Amniotic stem cell (primary cell): ENCODE measurements at places on chromosomes 3 and 15.

GRCh38 chr15:62591842-62592838, 427.1 kb upstream of the C2CD4B start:
- DNase-seq = no peak

DNA sequence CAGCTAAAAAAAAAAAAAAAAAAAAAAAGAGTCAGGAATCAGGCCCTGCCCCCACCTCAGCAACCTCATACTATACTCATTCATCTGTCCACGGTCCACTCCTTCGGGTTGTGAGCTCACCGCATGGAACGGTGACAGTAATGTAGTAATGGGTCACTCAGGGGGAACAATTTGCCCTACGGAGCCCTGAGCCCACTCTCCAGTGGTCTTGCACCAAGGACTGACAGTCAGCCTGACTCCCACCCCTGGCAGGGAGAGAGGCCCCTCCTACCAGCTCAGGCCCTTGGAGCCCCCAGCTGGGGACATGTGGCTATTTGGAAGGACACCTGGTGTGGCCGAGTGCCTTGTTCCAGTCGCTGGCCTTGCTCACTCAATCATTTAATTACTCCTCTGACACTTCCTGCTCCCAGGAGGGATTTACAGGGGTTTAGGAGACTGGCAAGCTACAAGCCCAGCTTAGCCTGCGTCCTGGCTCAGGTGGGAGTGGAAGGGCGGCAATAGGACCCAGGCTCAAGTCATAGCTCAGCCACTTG, 19.9 kb upstream of the CACNA2D2 start:
- no peak for DNase-seq

DNA sequence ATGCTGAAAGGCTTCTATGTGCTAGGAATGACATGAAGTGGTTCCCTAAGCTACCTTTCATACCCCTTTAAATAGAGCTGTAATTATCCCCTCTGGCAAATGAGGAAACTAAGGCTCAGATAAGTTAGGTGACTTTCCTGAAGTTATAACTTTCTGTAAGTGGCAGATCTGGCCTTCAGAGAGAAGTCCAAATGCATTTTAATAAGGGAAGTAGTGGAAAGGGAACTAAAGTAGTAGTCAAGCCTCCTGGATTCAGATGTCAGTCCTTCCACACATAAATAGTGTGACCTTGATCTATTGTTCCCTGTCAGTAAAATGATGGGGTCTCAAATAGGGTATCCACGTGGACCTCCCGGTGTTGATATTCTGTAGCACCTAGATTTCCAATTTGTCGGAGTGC, 277.7 kb downstream of the EDEM1 start:
- no peak for DNase-seq

DNA sequence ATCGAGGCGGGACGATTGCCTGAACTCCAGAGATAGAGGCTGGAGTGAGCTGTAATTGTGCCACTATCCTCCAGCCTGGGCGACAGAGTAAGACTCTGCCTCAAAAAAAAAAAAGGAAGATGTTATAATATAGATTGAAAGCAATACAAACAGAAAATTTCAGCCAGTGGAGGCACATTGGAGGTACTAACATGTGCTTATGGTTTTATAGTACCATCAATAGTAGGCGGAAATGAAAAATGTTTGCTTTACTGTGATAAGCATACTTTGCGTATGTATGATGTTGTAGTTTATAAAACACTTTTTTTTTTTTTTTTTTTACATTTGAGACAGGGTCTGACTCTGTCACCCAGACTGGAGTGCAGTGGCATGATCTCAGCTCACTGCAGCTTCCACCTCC, 8.8 kb downstream of the RAD54L2 start:
- DNase-seq = no peak

DNA sequence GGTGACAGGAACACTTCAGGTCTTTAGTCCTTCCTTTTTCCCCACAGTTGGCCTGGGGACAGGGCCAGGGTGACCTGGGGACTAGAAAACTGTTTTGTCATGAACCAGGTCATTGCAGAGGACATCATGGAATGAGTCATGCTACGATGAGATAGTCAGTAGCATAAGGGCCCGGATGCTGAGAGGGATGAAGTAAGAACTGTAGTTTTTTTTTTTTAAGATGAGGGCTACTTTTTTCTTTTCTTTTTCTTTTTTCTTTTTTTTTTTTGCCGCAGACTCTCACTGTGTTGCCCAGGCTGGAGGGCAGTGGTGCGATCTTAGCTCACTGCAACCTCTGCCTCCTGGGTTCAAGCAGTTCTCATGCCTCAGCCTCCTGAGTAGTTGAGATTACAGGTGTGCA, 8.0 kb downstream of the MAP2K5 start:
- DNase-seq = no peak

DNA sequence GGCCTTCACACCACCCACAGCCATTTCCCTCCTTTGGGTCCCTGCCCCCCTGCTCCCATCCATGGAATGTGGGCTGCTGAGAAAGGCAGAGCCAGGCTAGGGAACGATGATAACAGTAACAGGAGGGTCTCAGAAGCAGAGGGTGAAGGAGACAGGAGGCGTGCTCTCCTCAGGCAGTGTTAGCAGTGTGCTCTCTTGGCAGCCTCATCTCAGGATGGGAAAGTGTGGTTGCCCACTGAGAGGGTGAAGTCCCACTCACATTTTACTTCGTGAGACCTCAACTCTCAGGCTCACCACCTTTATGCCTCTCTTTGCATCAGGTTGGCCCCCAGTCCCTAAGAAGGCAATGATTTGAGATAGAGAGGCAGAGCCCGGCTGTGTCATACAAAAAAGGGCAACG, 24.5 kb downstream of the TIGIT start:
- DNase-seq = no peak

GRCh38 chr3:45182915-45183871, 37.0 kb upstream of the CDCP1 start:
- DNase-seq = peak; percentile 12

- no peak for DNase-seq
These were observed 289.5 kb upstream of the TRIM42 start for GRCh38 chr3:140388202-140388922.

GRCh38 chr3:42651248-42652091, 2.0 kb upstream of the ZBTB47 start:
- DNase-seq = peak; percentile 33

DNA sequence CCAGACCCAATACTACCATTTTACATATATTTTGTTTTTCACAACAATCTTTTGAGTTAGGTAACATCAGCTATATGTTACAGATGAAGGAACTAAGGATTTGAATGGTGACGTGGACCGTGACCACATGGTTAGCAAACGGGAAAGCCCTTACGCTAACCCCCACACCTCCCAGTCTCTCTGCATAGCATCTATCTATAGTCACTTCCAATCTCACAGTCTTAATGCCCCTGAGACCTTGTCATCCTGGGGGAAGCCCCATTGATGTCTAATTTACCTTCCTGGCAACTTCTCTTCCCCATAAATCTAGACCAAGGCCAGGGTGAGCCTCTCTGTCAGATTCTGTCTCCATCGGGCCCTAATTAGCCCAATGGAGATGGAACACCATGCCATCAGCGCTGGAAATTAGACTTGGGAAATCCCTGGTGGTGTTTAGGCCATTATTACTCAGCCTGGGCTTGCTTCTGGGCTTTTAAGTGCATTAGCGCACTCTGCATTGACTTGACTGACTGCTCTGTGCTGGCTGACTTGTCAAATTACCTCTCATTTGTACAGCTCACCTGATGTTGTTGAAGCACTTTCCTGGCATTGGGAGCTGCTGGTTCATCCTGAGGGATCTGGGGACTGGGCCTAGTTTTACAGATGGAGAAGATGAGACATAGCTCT, 34.0 kb upstream of the SH3GL3 start:
- DNase-seq = no peak

GRCh38 chr3:37491776-37492175, 317.4 kb upstream of the LRRFIP2 start:
- DNase-seq = no peak

GRCh38 chr3:181952929-181953328, 241.2 kb downstream of the SOX2 start:
- DNase-seq = no peak

- DNase-seq = no peak
These were observed 25.9 kb downstream of the ETFA start for GRCh38 chr15:76285241-76285825.

DNA sequence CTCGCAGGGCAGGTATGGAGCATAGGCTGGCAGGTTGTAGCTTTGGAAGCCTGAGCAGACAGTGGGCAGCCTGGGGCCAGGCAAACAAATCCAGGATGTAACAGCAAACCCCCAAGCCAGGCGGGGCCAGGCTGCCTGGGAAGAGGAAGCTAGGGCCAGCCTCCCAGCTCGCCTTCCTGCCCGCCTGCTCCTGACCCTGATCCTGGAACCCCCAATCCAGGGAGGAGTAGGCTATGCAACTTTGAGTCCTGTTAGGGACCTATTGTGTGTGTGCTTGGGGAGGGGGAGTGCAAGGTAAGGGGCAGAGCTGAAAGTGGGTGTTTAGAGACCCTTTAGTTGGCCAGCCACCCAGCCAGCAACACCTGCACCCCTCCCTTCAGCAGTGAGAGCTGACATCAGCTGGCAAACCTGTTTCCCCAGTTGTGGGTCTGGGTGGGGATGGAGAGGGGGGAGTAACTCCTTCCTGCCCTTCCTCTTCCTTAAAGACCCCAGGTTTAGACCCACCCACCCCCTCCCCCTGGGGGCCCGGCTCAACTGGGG, 2.5 kb downstream of the NBEAL2 start:
- DNase-seq = no peak

GRCh38 chr3:53269888-53270880, 14.4 kb upstream of the TKT start:
- DNase-seq = peak; percentile 98

GRCh38 chr3:184512621-184513020, 49.0 kb upstream of the EPHB3 start:
- no peak for DNase-seq

GRCh38 chr15:95327183-95327525, 1003.3 kb upstream of the NR2F2 start:
- no peak for DNase-seq

DNA sequence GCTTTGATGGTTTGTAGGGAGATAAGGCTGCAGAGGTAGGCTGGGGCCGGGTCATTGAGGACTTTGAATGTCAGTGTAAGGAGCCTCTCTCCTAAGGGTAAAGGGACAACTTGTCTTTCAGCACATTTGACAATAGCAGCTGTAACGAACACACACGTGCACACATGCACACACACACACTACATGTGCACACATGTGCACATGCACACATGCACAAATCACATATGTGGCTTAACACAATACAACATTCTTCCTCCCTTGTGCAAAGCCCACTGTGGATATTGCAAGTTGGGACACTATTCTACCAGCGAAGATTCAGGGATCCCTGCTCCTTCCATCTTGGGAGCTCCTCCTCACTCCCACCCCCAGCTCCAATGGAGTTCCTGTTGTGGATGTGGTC, 1.1 kb upstream of the CFAP100 start:
- no peak for DNase-seq

- DNase-seq = no peak
These were observed 901 bp upstream of the MANF start for GRCh38 chr3:51384055-51384725.

DNA sequence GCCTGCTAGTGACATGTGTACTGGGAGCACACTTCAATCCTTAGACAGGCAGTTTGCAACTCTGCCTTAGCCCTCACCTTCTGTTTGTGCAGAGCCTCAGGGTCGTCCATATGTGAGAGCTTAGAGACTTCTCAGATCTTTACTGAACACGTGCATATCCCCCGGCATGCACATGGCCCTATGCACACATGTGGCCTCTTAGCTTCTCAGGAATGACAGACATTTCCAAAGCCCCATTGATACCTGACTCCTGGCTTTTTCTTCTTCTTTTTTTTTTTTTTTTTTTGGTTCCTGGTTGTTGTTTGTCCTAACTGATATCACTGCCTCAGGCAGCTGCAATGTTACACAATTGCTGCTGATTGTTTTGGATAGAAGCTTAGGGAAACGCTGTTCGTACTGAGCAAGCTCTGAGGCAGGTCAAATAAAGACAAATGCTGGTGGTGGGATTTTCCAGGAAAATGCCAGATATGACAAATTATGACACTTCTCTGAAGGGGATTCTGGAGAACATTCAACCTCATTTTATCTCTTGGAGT, 107.2 kb upstream of the RGMA start:
- DNase-seq = no peak

DNA sequence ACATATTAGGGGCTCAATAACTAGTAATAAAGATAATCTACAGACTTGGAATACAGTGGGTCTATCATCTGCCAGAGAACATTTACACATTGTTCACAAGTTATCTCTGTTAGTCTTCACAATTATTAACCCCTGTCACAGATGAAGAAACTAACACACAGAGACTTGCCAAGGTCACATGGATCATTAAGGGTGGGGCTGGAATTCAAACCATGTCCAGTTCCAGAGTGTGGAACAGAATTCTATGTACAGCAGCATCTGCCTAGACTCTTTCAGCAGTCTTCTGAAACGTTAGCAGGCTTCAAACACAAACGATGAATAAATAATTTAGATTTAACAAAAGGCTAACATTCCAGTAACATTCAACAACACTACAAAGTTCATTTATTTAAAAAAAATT, 673.9 kb upstream of the NR2F2 start:
- no peak for DNase-seq

DNA sequence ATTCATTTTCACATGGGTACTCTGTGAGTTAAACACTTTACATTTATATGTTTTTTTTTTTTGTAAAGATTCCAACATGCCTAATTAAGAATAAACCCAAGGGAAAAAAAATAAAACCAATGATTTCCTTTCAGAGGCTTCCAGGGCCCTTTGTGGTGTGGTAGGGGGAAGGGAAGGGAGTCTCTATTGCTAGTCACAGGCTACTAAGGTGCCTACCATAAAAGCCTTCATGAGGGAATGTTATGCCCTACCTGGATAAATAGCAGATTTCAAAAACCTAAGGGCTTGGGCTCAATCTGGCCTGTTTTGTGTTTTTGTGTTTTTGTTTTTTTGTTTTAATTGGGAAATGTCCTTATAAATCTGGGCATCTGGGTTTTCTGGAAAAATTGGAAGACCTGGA, 38.9 kb upstream of the SSR3 start:
- no peak for DNase-seq

- no peak for DNase-seq
These were observed 120.4 kb upstream of the EIF1B start for GRCh38 chr3:40189118-40189517.

DNA sequence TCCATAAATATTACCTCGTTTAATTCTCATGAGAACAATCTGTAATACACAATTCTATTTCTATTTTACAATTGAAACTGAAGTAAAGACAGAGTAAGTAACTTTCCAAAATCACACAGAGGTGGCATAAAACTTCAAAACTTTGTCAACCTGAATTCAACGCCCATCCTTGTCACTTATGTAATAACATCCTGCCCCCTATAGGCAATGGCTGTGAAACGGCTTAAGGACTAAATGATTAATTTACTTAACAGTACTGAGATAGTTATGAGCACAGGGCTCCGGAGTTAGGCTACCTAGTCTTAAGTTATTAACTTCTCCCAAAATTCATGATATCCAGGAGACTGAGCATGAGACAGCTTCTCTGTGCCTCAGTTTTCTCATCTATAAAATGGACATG, 293.1 kb upstream of the CHRM5 start:
- DNase-seq = no peak

DNA sequence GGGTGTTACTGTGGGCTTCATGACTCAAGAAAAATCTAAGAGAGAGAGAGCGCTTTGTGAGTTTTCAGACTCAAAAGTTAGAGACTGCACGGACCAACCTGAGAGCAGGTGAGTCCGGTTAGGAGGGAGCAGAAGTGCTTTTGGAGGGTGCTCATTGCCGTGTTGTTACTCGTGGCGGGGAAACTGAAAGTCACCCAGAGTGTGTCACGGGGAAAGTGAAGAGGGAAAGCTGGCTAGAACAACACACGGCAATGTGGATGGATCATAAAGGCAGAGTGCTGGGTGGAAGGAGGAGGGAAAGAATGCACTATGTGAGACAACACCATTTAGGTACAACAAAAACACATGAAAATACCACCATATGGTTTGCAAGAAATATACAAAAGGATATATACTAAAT, 112.3 kb downstream of the BDH1 start:
- DNase-seq = no peak
